ENCODE measurements at places on chromosomes 6 and 20.

GRCh38 chr20:2408111-2408510 lies 27.4 kb downstream of the TGM6 start:
- no peak for DNase-seq

DNA sequence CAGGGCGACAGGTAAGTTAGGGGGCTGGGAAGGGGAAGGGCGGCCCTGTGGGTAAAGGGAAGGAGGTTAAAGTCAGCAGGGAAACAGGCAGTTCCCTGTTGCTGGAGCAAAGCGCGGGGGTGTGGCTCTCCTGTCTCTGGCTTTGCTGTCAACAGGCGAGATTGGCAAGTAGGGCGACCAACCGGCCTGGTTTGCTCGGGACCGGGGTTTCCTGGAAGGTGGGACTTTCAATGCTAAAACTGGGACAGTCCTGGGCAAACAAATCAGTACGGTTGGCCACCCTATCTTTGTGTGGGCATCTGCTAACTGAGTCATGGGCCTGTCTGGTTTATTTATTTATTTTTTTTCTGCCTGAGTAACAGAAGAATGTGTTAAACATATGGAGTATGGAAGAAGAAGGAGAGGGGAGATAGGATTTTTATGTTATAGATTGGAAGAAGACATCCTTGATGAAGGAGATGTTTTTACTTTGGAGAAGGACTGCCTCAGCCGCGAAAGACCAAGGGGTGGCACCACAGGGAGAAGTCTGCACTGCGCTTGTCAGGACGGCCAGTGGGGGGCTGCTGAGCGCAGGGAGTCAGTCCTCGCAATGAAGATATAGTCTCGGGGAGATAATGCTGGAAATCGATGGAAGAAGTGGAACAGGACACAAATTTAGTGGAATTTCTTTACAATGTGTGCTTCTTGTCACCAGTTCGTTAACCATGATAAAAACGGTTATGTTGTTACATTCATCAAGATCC lies 43.4 kb upstream of the ESR1 start:
- peak; percentile 67 for DNase-seq

DNA sequence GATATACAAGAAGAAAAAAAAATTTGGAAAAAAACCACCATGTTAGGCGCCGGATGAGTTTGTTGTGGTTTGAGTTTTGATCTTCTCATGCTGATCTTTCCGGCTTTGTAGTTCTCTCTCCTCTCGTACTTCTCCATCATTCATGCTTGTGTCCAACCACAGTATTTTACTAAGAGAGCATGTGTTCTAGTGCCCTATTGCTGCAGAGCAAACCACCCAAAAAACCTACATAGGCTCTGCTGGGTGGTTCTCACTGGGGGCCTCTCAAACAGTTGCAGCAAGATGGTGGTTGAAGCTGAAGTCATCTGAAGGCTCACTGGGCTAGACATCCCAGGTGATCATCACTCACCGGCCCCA lies 404.2 kb downstream of the PLCB1 start:
- no peak for DNase-seq

DNA sequence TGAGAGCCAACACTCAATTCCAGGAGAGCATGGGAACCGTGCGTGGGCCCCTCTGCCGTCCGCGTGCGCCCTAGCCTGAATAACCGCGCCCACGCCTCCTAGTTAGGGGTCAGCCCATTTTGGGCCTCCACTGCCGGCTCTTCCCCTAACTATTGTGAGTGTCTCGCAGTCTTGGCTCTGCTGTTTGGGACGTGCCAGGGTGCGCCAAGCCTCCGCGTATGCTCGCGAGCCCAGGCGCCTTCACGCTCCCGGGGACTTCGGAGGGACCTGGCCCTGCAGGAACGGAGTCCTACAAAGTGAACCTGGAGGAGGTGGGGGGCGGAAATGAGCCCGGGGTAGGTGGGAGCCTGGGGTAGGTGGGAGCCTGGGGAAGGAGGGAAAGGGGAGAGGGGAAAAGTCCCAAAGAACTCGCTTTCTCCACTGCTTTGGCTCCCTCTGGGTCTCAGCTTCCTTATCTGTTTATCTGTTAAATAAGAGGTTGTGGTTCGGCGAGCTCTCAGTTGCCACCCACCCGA lies 873 bp upstream of the GCM2 start:
- DNase-seq = no peak

- no peak for DNase-seq
These were observed 190.2 kb downstream of the BMP7 start for GRCh38 chr20:57076152-57076652.

GRCh38 chr6:164014346-164015087 lies 600.0 kb downstream of the QKI start:
- no peak for DNase-seq

DNA sequence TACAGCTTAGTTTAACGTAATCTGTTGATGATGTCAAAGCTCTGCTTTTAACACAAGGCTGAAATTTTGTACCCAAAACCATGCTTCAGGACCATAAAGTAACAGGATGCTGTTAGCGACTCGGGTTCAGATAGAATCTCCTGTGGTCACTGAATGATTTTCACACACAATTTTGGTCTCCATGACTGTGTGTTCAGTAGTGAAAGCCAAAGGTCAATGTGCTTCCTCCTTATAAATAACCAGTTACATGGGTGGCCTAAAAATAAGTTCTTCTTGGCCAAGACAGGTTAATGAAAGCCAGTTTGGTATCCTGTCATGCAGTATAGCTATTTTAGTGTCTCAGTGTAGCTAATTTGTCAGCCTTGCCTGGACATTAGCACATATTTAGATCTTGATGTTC lies 19.1 kb upstream of the LOC128125822 start:
- no peak for DNase-seq

GRCh38 chr20:59018817-59019216 lies 412 bp upstream of the TUBB1 start:
- peak; percentile 0 for DNase-seq

Measured in stimulated activated CD4-positive, alpha-beta T cell treated with anti-CD3 and anti-CD28 coated beads, Interleukin-15, amount 100 ng/mL, for 24 hours (primary cell).